Right renal cortex interstitium (tissue), 3 donors: ENCODE measurements at places on chromosomes 7 and 10. TPM values are rescaled to one million over a fixed set of nuclear protein-coding genes. Genes with fewer than 3 reads are reported as not detected.

- DNase-seq = no peak
Observed at GRCh38 chr10:35765066-35765527, 123.0 kb upstream of the FZD8 start.

DNA sequence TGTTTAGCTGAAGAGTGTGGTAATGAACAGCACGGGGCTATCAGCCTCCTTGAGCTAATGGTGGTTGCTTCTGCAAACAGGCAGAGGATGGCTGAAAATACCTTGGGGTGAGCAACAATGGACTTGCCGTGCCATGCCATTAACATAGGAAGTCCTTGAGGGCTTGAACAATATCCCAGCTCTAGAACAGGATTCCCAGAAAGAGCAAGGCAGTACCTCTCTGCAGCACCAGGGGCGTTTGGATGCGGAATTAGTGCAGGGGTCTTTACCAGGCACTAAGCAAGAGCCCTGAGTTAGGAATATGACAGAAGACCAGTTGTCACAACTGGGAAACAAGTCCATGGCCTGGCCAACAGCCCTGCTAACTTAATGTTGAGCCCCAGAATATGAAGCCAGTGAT lies 143.2 kb upstream of the COBL start:
- no peak for DNase-seq

DNA sequence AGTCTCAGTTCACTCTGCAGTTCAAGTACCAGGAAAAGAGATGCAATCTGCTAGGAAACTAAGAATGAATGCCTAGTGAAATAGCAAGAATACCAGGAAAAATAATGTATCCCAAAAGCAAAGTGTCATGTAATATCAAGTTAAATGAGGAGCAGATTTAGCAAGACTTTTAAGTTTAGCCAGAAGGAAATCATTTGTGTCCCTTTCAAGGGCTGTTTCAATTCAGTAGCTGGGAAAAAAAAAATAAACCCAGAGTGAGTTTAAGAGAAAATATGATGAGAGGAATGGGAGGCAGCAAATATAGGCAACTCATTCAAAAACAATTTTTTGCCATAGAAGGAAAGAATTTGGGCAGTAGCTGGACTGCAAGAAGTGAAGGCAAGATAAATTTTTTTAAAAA lies 135.8 kb downstream of the DGKB start:
- DNase-seq = no peak

HOXA9 gene
- polyA plus RNA-seq = 95.9 TPM

DNA sequence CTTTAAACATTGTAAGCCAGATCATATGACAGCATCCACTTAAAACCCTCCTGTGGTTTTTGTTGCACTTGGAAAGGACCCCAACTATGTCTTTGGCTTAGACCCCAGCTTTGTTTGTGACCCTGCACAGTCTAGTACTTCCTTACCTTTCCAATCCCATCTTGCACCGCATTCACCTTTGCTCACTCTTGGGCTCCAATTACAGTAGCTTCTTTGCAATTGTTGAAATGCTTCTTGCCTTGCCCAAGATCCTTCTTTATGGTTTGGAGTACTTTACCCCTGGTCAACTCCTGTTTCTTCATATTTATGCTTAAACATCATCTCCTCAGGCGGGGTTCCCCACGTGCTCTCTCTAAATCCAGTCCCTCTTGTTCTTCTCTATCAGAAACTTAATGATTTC lies 162.6 kb downstream of the PTEN start:
- DNase-seq = no peak

DNA sequence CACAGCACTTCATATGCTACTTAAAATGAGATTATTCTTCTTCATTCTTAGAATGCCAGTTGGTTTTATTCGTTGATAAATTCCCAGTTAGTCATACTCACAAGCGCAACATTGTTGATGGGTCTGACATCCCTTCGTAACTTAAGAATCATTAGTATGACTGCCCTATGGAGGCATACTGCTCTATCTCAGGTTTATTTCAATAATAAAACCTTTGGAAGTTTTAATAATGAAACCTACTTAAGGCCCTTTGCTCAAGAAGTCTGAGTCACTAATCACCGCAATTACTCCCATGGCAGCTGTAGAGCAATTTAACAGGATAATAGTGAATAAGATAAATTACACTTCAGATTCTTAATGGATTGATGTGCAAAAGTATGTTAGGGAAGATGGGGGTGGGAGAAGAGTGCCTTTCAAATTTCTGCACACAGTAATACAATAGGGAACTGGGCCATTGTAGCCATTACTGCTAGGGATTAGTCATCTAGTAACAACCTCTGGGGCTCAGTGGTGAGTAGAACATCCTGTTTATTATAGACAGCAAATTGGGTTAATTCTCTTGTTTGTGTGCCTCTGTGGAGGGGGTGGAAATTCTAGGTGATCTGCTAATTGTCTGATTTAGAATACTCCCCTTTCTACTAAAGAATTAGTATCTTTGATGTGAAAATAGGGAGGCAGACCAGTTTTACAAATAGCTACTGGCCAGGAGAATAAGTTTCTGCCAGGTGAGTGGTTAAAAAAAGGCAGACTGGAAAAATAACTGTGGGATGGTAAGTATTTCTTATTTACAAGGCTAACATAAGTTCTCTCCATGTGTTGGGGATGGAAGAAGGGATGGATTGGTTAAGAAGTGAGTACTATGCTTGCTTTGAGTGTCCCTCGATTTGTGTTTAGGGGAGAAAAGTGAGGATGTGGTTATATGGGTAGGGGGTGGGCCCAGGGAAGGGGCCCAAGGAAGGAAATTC lies 74.5 kb upstream of the VKORC1L1 start:
- DNase-seq = no peak

DNA sequence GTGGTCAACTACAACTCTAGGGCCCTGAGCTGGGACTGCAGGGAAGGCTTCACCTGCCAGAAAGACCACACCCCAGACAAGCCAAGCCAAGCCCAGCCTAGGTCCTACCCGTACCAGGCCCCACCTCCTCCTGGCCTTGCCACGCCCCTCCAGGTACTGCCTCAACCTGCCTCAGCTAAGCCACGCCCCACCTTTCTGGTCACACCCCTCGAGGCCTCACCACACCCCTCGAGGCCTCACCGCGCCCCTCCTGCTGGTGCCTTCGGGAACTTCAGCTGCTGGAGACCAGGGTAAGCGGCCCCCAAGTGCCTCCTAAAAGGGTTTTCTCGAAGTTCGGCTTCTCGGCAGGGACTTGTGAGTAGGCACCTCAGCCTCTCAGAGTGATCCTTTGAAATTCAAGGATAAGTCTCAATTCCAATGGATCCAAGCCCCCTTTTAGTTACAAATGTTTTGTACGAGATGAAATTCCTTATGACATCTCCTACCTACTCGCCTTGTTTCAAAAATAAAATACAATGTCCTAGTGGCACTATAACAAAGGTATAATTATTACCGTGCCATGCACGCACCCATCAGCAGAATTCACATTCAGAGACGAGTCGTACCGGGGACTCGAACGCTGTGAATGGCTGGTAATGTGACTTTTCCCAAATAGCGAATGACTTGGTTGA lies 171.2 kb downstream of the ARHGAP21 start:
- DNase-seq = no peak

GRCh38 chr10:128091636-128092210 lies 34.5 kb downstream of the MKI67 start:
- no peak for DNase-seq

ADAM12 gene
- polyA plus RNA-seq = 27.1 TPM

- no peak for DNase-seq
Observed at GRCh38 chr10:52483587-52483986, 169.5 kb downstream of the DKK1 start.

- no peak for DNase-seq
Observed at GRCh38 chr10:77987671-77988255, 41.6 kb downstream of the POLR3A start.

RAPGEF5 gene
- 38.1 TPM for polyA plus RNA-seq

DNA sequence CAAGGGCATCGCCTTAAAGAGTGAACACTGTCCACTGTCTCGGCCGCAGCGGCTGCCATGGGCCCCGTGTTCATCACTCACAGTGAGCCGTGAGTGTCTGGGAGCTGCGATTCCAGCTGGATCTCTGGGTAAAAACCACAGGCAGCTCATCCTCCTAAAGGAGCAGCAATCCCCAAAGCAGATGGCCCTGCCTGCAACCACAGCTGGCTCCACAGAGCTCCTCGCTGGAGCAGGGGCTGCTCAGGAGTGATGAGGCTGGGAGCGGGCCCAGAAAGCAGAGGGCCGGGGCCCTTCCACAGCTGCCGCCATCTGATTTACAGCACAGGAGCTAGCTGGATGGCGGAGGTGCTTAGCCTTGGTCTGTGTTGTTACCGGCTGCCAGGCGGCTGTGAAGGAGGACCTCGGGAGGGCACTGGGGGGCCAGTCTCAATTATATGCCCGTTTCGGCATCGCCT lies 6.6 kb upstream of the TMEM184A start:
- no peak for DNase-seq

GRCh38 chr10:50585921-50586739 lies 37.6 kb downstream of the SGMS1 start:
- DNase-seq = no peak

- DNase-seq = no peak
Observed at GRCh38 chr7:155226261-155227003, 71.2 kb upstream of the INSIG1 start.

DNA sequence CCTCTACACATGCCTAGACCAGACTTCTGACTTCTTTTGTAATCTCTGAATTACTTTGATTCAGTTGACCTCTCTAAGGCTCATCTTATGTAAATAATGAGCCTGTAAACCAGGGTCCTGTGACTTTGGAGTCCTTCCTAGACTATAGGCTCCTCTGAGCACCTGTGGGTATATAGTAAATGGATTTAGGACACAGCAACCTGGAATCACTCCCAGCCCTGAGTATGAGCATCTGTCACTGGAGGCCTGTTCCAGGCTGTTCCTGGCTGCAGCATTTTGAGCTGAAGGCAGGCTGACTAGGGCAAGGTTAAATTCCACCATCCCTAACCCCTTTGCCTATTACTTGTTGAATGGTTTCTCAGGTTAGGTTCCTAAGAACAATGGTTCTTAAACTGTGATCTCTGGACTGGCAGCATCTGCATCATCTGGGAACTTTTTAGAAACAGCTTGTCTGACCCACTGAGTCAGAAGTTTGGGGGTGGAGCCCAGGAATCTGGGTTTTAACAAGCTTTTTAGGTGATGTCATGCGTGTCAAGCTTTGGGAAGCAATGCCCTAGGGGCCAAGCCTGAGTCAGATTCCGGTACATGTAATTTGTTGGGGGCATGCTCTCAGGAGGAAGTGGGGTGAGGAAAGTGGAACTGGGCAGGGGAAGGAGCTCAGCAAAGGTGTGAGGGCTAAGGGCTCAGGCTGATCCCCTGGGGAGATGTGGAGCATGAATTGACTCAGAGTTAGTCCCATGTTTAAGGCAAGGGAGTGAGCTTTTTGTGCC lies 28.2 kb downstream of the MINDY4 start:
- DNase-seq = no peak

TWIST1 gene
- polyA plus RNA-seq = 7.4 TPM

NUTM2E gene
- polyA plus RNA-seq = 1.3 TPM

SMO gene
- 96.2 TPM for polyA plus RNA-seq

DNA sequence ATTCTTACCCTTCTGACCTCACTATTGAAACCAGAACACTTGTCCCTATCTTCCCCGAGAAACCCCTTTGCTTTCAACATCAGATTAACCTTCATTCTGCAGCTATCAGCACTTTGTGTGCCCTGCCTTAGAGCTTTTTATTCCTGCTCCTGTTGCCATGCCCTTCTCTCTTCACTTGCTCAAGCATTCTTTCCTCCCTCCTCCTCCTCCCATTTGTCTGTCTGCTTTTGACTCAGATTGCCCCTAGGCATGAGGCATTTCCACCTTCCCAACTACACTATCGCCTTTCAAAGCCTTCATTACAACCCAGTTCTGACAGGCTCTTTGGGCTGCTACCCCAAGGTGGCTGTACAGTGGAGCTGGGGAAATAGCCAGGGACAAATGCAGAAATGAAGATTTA lies 143.3 kb downstream of the SLC25A13 start:
- DNase-seq = no peak

LRMDA gene
- polyA plus RNA-seq = 20.9 TPM

SMC3 gene
- 97.6 TPM for polyA plus RNA-seq

ANKRD7 gene
- polyA plus RNA-seq = 4.8 TPM

- DNase-seq = no peak
Observed at GRCh38 chr10:124117511-124117785, 24.1 kb upstream of the CHST15 start.

- DNase-seq = no peak
Observed at GRCh38 chr10:116170815-116171250, 102.2 kb downstream of the GFRA1 start.

GRCh38 chr7:34320926-34321661 lies 336.9 kb upstream of the NPSR1 start:
- peak; percentile 49 for DNase-seq

DNA sequence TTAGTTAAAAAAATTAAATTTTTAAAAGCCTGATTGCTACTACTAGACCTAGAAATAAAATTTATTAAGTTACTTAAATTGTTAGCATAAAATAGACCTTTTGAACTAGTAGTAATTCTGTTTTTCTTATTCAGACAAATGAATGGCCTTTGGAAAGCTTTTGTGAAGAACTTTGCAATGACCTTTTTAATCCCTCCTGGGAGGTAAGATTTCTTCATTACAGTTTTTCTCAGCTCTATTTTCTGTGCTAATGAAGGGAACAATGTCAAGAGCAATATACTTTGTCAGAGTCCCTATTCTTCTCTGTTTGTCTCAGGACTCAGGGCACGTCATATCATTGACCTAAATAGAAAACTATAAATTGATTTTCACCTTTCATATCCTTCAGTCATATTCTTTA lies 33.5 kb downstream of the BTAF1 start:
- no peak for DNase-seq
